Chondrocyte (in vitro differentiated cells): ENCODE measurements at places on chromosomes 13 and 19. TPM values are rescaled to one million over a fixed set of nuclear protein-coding genes. Genes with fewer than 3 reads are reported as not detected.

DNA sequence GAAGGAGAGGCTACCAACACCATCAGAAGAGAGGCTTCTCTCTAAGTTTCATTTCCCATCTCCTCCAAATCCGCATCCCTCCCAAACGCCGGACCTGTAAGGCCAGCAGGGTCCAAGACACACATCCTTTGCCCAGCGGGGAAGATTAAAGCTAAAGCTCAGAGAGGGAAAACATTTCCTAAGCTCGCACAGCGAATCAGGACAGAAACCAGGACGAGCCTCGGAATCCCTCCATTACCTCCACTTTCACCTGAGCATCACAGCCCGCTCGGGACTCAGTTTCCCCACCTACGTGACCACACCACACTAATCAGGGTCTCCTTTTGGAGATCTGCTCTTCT, 711 bp upstream of the FOSB start:
- no peak for DNase-seq

DNA sequence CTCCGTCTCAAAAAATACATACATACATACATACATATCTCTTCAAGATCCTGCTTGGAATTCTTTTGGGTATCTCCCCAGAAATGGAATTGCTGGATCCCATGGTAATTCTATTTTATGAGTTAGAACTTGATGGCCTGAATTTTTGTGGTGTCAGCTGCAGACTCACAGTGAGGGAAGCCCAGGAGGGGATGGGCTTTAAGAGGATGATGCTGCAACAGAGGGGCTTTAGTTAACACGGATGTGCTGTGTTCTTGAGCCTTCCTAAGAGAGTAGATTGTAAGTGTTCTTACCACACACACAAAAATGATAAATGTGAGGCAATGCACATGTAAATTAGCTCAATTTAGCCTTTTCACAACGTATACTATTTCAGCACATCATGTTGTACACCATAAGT, 31.8 kb downstream of the CACNG6 start:
- DNase-seq: no peak

The UPK1A gene
- 0.65 TPM in 1 of 3 replicates, not detected in the others for total RNA-seq

- no peak for DNase-seq
Observed at GRCh38 chr13:23268441-23268840, 87.7 kb downstream of the SGCG start.

GRCh38 chr19:43526884-43527859, at the start of gene ETHE1:
Gene ETHE1, minus strand, starts transcription at chr19:43527201. Its CDS starts 24 bp downstream, at chr19:43527177.
- DNase-seq: peak; percentile 87

The CD79A gene
- 0.36 TPM in 1 of 3 replicates, not detected in the others for total RNA-seq

- no peak for DNase-seq
Observed at GRCh38 chr13:66745307-66745706, 484.8 kb downstream of the PCDH9 start.

The SYT5 gene
- 0.80 TPM in 1 of 3 replicates, not detected in the others for total RNA-seq

GRCh38 chr13:79998381-79998880, 342.5 kb downstream of the SPRY2 start:
- DNase-seq: no peak

The ZNF850 gene
- total RNA-seq: 2.5 to 7.5 TPM (median 4.0 TPM) in 3 replicates

DNA sequence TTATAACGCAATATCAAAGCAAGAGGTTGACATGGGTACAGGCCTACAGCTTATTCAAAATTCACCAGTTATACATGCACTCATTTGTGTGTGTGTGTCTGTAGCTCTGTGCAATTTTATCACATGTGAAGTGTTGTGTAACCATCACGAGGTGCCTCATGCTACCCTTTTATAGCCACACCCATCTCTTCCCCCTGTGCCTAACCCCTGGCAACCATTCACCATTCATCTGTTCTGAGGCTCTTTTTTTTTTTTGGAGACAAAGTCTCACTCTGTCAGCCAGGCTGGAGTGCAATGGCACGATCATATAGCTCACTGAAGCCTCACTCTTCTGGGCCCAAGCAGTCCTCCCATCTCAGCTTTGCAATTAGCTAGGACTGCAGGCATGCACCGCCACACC, 78.4 kb downstream of the DPF1 start:
- no peak for DNase-seq

The CCDC194 gene
- not detected in 3 replicates for total RNA-seq

GRCh38 chr13:30608364-30608763, 9.4 kb upstream of the USPL1 start:
- DNase-seq: no peak

DNA sequence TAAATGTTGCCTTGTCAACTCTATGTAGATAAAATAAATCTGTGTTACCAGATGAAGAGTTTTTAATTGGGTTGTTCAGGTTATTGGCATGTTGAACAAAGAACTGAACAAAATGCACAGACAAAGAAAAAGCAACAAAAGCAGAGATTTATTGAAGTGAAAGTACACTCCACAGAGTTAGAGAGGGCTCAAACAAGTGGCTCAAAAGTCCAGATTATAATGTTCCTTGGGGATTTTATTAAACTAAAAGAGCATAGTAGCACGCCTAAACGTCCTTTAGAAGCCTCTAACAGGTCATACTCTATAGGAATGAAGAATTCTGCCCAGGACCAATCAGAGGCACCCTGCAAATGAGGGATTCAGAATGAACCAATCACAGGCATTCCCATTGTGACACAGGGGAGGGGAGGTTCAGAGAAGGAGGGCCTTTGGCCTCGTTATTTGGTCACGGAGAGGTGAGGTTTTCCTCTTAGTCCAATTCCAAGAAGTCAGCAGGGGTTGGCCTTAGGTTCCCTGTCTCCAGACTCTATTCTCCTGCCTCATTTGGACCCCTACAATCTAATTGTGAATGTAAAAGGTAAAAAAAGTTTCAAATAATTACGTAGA, 12.8 kb downstream of the PSMC4 start:
- DNase-seq: no peak

DNA sequence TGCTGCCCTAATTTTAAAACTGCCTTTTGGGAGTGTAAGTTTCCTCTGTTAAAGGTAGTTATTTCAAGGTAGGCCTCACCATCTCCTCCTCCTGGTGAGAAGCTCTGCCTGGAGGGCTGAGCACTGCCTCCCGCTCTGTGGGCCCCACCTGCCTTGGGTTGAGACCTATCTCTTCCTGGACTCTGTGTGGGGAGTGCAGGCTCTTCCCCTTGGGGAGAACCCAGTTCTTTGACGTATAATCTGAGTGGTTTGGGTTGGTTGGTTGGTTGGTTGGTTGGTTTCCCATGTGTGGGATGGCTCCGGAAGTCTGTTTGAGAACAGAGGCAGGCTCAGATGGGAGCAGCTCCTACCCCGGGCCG, 39.1 kb downstream of the ACTN4 start:
- no peak for DNase-seq

GRCh38 chr13:33978653-33979052, 160.7 kb downstream of the RFC3 start:
- DNase-seq: no peak

DNA sequence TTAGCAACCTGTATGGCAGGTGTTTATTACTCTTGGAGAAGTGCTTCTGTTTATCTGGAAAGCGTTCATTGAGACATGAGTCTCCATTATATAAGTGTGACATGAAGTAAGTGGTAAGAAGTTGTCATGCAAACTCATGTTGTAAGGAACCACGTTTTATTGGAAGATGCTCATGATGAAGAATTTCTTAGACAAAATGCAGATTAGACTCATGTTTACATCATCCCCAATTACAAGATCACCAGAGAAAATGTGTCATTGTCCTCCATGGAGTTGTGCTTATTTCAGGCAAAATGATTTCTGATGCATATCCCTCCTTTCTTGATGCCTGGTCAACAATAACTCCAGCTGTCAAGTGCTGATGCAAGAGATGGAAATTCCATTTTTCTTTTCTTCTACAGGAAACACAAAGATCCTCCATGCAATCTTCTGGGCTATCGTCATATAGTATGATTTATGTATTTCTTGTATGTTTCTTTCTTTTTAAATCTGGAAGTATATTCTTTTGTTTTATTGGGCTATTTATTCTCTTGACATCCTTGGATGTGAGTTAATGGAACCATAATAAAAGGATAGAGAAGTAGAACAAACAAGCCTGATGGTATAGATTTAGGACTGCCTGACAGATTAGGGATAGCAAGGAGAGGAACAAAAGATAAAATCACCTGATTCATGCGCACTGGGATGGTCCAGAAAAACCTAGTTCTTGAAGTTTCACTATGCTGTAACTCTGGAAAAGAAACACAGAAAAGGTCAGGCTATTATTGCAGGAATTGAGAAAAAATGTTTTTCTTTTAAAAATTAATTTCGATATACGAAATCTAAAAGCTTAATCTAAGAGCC, 50.7 kb upstream of the DIAPH3 start:
- DNase-seq: no peak

DNA sequence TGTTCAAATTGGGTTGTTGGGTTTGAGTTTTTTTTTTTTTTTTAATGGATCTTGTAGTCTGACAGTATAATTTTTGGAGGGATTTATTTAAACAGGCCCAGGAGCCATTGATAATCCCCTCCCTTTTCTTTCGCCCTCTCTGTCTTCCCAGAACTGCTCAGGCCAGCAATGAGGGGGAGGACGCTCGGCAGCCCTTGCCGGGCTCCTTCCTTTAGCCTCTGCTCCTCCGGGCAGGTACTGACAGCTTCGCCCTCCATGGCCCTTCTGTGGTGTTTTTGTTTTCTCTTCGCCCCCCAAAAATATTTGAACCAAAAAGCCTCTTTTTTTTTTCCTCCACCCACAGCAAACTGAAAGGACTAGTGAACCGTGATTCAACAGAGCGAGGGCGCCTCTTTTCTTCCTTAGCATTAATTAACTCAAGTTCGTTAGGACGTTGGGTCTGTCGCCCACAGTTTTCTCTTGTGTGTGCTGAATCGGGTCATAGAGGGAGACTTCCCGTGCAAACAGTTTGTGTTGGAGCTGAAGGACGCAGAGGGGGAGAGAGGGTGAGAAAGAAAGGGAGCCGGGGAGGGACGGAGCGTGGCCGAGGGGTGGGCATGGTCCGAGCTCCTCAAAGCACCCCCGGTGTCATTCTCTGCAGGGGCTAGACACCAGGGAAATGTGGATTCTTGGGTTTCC, 21.5 kb downstream of the NFIX start:
- no peak for DNase-seq

DNA sequence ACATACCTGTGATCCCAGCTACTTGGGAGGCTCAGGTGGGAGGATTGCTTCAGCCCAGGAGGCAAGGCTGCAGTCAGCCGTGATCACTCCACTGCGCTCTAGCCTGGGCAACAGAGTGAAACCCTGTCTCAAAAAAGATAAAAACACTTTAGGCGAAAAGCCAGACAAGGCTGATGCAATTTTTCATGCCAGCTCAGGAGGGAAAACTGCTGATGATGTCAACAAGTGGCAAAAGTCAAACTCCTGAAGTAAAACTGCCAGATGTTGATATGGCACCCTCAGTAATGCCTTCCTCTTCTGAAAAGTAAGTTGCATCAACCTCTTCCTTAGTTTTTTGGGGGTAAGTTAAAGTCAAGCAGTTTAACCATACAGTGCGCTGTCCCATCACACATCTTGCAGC, 15.6 kb downstream of the ZNF599 start:
- no peak for DNase-seq

The CPB2 gene
- total RNA-seq: not detected in 3 replicates

DNA sequence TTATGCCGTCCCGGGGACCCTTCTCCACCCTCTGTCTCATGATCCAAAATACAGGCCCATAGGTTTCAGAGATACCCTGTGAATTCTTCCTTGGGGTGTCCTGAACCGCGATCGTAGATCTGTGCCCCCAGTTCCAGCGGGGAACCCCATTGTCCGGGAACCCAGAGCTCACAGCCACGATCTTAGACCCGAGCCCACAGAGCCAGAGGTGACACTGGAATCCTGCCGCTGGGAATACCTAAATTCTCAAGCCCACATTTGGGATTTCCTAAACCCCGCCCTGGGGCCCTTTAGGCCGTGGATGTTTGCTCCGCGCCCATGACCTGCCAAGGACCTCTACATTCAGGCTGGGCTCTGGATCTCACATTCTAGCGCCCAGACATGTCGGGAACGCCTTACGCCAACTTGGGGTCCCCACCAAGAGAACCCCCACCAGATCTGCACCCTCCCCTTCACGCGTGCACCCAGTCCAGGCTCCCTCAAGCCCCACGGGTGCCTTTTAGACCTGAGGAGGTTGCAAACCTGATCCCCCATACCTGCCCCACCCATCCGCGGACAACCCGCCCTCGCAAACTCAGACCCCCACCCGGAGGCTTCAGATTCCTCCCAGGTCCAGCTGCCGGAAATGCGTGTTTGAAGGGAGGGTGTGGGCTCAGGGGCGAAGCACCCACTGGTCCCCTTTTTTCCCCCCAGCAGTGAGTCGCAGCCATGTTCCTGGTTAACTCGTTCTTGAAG, 605 bp downstream of the CAPNS1 start:
- no peak for DNase-seq

DNA sequence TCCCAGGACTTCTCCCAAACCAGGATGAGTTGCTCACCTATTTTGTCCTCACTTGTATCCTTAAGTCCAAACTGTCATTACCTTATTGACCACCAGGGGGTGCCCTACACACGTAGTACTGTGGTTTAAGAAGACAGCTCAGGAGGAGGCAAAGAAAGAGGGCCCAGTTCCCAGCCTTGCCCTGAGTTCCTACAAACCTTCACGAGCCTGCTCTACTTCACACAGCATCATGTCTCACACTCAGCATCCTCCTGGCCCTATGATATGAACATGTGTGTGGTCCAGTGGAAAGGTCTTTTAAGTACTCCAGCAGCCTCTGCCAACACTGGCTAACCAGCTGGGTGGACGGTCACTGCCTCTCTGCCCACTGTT, 8.1 kb upstream of the ZNF784 start:
- DNase-seq: no peak

DNA sequence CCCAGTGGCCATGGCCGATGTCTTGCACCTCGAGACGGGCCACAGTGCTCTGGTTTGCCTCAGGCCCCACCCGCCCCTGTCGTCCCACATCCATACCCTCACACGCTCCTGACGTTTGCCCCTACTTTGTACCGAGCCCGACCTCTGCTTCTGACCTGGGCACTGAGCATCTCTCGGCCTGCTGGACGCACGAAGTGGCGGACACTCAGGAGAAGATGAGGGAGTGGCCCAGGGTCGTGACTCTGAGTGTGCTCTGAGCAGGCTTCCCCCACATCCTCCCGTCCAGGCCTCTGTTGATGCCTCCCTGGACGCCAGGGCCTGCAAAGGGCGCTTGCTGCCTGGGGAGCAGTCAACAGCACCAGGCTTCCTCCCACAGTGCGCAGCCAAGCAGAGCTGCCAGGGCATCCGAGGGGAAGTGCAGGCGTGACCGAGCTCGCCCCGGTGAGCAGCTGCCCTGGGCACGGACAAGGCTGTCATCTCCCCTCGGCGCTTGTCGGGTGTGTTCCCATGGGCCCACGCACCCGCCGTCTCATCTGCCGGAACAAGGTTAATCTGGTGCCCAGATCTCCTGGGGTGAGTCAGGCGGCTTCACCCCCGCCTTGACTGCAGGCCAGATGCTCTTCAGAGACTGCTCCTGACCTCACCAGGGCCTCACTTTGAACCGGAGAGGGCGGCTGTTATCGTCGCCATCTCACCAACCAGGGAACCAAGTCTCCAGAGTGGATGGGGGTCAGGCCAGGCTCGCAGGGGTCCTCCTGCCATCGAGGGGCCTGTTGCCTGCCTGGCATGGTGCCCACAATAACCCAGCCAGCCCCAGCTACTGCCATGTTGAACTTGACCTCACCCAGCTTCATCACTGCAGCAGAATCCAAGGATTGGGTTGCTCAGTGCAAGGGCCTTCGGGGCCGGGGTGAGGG, 27.2 kb downstream of the COMP start:
- DNase-seq: no peak

The CEACAM3 gene
- total RNA-seq: not detected in 3 replicates

- DNase-seq: no peak
Observed at GRCh38 chr19:35389192-35389861, 18.5 kb downstream of the GPR42 start.
